ENCODE measurements at places on chromosomes 2 and 18. TPM values are rescaled to one million over a fixed set of nuclear protein-coding genes. Genes with fewer than 3 reads are reported as not detected.

AQP12A gene
- polyA plus RNA-seq = not detected

COL3A1 gene
- polyA plus RNA-seq = 0.31 TPM

FBXO41 gene
- polyA plus RNA-seq = 3.5 TPM

E2F6 gene
- 11.9 TPM for polyA plus RNA-seq

MRO gene
- polyA plus RNA-seq = 0.78 TPM

PJVK gene
- polyA plus RNA-seq = 1.6 TPM

LYG2 gene
- polyA plus RNA-seq = 0.99 TPM

CXCR4 gene
- polyA plus RNA-seq = 2.5 TPM

SKOR2 gene
- not detected for polyA plus RNA-seq

FRZB gene
- 1.2 TPM for polyA plus RNA-seq

NT5DC4 gene
- polyA plus RNA-seq = not detected

ARHGAP15 gene
- not detected for polyA plus RNA-seq

ASXL3 gene
- polyA plus RNA-seq = 0.33 TPM

CYP27C1 gene
- 1.1 TPM for polyA plus RNA-seq

B3GNT7 gene
- 47.1 TPM for polyA plus RNA-seq

ABCB11 gene
- polyA plus RNA-seq = 0.03 TPM

UCN gene
- polyA plus RNA-seq = 0.99 TPM

Data from GM23338 (cell line).